ENCODE measurements at places on chromosomes 5 and 9. TPM values are rescaled to one million over a fixed set of nuclear protein-coding genes. Genes with fewer than 3 reads are reported as not detected.

GRCh38 chr5:113212244-113212920, 222.4 kb downstream of the TSSK1B start:
- peak; percentile 68 for DNase-seq

The MARCOL gene
- not detected for total RNA-seq

DNA sequence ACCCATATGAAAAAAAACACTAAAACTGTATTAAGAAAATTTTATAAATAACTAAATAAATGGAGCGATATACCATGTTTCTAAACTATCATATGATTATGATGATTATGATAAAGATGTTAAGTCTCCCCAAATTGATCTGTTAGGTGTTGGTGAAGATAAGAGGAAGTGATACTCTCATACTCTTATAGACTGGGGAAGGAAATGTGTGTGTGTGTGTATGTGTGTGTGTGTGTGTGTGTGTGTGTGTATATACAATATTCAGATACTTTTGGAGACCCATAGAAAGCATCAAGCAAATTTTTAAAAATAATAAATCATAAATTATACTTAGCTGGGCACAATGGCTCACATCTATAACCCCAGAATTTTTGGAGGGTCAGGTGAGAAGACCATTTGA, 62.9 kb downstream of the TMEM232 start:
- no peak for DNase-seq

DNA sequence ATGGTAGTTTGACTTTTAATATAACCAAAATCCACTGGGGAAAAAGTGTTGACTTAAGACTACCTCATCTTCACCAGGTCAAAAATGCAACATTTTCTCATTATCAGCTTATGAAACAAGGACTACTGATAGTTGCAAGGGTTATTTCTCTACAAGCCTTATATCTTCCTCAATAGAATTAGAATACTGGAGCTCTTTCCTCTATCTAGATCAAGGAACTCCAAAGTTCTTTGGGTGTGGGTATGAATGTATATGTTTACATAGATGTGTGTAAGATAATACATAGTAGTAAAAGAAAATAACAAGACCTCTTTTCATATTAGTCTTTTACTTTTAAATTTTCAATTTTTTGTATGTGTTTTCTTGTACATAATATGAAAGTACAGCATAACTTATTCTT, 244.5 kb downstream of the MLLT3 start:
- no peak for DNase-seq

DNA sequence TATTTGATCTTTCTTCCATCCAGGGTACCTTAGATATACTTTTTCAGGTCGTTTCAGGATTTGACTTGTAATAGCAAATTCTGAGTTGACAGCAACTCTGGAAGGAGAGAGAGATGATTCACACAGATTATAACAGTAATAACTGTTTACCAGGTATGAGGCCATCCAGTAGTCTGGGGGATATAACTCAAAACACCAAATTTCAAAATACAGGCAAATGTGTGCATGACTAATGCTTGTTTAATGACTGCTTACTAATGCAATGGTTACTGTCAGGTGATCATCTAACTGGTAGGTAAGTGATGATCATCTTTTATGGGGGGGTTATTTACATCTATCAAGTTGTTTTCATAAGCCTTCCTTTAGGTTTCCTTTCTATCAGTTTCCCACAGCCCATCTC, 412.3 kb downstream of the MAT2B start:
- peak; percentile 67 for DNase-seq

DNA sequence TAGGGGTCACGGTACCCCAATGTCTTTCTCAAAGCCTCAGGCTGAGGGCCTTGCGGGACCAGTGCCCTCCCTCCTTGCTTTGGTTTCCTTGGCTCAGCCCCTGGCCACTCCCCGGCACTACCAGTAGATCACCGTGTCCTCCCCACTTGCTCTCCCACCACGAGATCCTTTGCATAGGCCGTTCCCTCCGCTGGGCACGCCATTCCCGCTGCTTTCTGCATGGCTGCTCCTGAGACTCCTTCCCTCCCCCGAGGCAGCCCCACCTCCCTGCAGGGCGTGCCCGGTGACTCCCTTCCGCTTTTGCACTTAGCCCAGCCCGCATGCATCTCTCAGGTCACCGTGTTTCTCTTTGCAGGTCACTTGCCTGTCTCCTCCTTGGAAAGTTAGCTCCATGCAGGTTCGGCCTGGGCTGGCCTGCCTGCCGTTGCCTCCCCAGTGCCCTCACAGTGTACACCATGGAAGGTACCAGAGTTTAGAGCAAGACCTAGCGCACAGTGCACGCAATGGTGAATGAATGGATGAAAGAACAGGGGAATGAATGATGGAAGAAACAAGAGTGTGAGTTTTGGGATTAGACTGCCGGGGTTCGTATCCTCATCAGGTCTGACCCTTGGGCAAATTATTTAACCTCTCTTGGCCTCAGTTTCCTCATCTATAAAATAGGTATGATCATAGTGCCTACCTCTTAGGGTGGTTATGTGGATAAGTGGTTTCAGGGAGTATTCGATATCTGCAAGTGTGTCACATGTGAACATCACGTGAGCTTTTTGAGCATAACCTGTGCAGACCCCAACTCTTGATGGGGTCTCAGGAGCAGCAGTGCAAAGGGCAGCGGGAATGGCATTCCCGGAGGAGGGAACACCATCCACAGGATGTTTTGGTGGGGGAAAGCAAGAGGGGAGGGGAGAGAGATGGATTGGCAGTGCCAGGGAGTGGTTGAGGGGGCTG, 214.3 kb downstream of the C9orf50 start:
- peak; percentile 40 for DNase-seq

GRCh38 chr5:89443508-89443907, 560.5 kb upstream of the MEF2C start:
- no peak for DNase-seq

- peak; percentile 20 for DNase-seq
Observed at GRCh38 chr5:141762790-141763368, 80.8 kb upstream of the ARAP3 start.

The KCNV2 gene
- total RNA-seq, result not detected

The CDH6 gene
- total RNA-seq, result not detected

All from MCF 10A (cell line).